ENCODE measurements at places on chromosomes 2 and 18.

DNA sequence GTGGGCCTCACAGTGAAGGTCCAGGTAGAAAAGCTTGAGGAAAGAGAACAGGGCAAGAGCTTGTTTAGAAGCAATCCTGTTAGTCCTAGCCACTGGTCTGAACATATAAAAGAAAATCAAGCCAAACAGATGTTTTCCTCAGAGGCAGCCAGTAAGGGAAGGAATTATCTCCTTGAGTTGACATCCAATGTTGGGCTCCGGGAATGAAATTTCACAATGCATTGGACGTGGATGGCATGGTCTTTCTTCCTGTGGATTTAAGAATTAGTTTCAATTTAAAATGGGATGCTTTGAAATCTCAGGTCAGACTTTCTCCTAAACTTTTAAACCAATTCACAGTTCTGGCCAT, 92.1 kb downstream of the ACKR3 start:
- peak; percentile 32 for DNase-seq

DNA sequence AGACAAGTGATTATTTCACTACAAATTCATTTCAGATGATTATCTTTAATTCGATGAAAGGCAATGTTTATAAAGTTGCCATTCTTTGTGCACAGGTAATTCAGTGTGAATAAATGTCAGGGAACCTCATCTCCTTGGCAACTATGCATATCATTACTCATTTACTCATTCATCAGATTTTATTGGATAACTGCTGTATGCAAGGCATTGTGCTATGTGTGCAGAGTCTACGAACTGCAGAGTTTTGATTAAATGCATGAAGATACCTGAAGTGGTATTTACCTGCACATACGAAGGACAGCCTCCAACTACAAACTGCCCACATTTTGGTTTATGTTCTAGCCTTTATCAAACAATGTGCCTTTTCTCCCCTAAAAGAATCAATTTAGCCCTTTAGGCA, 3.5 kb downstream of the RND3 start:
- DNase-seq = no peak

DNA sequence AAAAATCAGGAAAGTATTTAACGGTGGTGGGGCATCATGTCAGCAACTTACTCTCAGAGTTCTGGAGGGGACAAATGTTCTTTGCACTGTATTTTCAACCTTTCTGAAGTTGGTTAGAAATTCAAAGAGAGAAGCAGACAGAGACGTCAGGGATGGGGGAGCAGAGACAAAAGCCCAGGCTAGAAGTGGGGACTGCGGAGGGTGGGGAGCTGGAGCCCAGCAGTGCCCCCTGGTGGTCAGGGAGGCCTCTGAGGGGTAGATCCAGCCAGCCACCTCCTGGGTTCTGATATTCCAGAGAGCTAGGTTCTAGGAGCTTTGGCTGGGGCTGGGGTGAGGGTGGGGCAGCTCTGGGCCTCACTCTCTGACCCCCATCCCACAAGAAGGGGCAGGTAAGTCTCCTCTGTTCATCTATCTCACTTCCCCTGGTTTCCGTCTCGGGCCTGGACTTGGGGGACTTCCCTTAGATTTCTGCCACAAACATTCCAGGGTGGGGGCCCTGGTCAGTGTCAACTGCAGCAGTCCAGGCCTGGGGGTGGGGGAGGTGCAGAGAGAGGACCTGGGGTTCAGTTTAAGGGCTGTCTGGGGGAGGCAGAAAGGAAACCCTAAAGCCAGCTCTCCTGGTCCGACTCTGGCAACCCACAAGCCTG, 8.9 kb downstream of the TNS1 start:
- peak; percentile 44 for DNase-seq

DNA sequence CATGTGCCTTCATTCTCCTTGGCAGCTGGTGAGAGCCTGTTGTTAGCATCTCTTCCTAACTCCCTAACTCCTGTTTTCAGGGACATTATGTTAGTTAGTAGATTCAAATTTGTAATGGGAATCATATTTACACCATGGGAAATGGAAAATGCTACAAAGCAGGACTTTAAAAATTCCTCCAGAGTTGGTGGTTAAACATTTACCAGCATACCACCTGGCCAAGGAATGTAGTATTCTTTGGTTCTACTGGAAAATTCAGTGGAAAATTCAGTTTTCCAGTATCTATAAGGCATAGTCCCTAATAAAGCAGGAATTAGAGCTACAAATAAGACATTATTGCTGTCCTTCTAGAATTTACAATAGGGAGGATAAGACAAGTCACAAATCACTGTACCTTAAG, 291.7 kb downstream of the GPD2 start:
- no peak for DNase-seq

DNA sequence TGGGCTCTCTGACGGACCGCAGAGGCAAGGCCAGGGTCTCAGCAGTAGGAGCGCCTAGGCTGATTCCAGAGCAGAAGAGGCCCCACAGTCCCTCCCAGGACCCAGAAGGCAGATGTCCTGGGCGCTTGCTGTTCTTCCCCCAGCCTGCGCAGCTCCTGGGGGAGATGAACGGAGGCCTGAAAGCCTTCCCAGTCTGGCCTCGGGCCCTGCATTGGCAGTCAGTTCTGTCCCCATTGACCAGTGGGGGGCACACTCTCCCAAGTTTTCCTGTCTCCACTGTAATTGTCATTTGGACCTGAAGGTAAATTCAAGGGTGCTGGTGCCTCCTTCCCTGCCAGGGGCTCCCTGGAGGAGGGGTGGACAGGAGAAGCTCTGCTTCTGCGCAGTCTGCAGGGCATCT, 345.7 kb downstream of the CYP26B1 start:
- peak; percentile 66 for DNase-seq

- no peak for DNase-seq
Measured at GRCh38 chr18:53261241-53261640, 921.2 kb downstream of the DCC start.

- peak; percentile 6 for DNase-seq
Measured at GRCh38 chr18:36829362-36830157, 633 bp downstream of the KIAA1328 start.

GRCh38 chr2:217090024-217090473, 230.2 kb upstream of the TNP1 start:
- DNase-seq = peak; percentile 21

DNA sequence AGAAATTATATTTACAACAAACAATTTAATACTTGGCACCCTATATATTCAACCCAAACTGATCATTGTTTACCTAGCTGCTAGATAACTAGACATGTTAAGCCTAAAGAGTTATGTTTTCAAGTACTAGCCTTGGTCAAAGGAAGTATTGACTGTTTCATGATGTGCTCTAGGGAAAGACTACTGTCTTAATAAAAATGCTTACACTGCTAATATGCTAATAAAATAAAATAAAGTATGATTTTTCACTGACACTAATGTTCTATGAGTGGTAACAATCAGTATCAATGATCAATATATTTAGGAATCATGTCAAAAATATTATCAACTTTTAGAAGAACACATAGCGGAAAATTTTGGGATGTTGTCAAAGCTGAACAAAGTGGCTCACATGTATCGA, 225.5 kb downstream of the OSR1 start:
- no peak for DNase-seq

GRCh38 chr2:147232225-147232669, 612.6 kb upstream of the ACVR2A start:
- DNase-seq = no peak

GRCh38 chr18:36775396-36775795, 53.4 kb downstream of the TPGS2 start:
- DNase-seq = no peak

DNA sequence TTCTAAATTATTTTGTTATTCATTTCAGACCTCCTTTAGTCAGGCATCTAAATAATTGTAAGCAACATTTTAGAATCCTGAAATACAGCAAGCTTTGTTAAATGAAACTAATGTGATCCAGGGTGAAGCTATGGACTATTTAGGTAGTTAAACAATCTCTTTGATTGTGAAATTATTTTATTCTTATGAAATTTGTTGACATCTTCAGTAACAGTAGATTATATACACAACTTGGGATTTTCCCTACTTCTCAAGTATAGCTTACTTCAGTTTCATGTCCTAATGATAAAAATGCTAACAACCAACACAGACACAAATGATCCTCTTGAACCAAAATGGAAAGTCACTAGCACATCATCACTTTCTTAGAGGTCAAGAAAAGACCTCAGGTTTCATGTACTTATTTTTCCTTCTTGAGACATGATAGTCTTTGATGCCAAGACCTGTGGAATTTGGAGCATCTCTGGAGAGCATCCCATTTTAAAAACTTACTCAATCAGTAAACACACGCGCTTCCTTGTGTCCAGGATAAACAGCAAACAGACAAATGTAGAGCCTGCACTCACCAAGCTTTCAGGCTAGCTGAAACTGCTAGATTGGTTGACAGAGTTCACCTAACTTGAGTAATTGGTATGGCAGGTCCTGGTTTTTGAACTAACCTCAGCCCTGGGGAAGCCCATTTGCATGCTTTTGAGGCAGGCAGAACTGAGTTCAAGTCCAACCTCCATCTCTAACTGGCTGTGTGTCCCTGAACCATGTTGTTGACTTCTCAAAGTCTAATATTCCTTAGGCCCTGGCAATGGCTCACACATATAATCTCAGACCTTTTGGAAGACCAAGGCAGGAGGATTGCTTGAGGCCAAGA, 47.8 kb downstream of the KCTD18 start:
- no peak for DNase-seq

- DNase-seq = no peak
Measured at GRCh38 chr2:75311521-75311920, 112.2 kb upstream of the TACR1 start.
